ENCODE measurements at places on chromosomes 12 and 14.

DNA sequence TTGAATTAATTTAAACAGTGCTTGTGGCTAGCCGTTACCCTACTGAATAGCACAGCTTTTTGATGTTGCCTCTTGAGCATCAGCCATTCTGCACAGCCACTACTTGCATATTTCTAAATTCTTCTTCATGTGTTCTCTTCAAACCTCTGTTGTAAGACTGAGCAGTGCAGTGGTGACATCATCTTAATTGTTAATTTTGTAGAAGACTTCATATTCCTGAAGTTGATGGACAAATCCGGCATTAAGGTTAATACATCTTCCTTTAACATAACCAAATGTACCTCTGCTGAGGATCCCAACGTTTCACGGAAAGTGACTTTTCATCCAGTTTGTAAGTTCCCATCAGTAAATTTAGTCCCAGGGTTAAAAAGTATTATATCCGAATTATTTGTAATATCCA, 25.6 kb downstream of the SENP1 start:
- DNase-seq: no peak

DNA sequence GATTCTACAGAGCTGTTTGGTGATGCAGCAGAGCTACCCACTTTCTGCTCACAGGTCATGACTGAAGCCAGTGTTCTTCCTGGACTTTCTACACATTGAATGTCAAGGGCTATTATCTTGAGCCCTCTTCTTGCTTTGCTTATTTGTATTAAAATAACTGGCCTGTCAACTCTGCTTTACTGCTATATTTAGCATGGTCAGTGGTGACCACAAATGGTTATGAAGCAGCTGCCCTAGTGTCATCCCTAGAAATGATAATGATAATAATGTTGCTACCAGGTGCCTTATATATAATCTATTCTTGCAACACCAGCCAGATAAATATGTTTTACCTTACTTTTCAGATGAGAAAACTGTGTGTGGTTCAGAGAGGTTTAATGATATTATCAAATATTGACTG, 2.6 kb upstream of the LRRC10 start:
- no peak for DNase-seq

- no peak for DNase-seq
Observed at GRCh38 chr14:60596139-60596538, 53.1 kb downstream of the SIX1 start.

DNA sequence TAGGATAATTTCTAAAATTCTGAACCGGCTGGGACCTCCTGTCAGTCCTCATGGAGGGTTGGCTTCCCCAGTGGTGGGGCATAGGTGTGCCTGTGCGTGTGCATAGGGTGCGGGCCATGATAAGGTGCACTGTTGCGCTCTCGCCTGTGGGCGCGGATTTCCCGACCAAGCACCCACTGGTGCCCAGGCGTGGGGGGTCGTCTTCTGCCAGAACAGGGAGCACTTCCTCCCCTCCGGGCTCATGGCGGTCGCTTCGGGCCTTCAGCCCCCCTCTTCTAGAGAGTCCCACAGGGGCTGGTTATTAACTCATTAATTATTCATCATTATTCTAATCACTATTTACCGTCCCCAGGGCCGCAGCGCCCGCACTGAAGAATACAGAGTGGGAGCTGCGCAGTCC, 2.8 kb downstream of the C1QL4 start:
- no peak for DNase-seq

DNA sequence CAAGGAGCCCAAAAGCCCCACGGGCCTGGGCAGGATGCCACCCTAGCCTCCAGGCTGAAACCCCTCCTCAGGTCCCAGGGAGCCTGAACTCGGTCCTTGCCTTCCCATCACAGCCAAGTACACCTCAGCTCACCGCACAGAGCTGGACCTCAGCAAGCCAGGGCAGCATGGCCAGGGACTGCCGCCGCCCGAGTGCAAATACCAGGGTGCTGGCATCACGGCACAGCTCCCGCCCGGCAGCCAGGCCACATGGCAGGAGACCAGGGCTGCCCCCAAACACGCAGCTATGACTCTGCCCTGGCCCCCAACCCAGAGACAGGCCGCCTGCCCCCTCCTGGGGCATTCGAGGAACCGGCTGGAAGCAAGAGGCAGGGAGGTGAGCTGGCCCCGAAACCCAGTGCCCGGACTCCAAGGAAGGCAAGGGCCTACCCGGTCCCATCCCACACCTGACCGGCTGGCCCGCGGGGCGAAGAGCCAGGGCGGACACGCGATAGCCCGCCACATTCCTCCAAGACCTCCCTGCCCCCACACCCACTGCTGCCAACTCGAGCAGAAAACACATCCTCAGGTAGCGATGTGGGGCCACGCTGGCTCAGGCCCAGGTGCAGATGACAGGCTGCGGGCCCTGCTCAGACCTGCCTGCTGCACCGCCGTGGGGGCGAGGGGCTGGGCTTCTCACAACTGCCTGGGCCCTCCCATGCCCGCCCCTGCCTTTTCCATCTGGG, 2.7 kb downstream of the JAG2 start:
- no peak for DNase-seq

- no peak for DNase-seq
Observed at GRCh38 chr14:21120686-21121085, 19.8 kb downstream of the TMEM253 start.

DNA sequence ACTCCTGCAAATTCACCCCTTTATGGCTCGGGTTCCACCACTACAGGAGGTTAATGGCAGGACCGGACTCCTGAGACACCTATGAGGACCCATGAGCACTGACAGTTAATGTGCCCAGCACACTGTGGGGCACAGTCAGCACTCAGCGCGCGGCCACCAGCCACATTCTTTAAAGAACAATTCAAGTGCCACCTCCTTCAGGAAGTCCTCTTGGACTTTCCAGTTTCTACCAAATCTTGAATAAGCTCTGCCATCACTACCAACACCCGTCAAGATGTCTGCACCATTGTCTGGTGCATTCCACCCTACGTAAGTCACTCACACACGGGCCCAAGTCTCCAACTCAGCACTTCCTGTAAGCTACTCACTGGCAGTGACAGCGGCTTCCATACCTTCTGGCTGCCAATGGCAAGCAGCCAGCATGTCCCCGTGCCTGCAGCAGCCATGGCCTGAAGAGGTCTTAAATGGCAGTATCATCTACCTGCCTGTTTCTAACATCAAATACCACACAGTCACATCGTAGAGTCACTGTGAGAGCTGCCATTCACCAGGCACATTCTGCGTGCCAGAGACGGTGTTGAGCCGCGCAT, 48.5 kb downstream of the CDC42BPB start:
- no peak for DNase-seq

DNA sequence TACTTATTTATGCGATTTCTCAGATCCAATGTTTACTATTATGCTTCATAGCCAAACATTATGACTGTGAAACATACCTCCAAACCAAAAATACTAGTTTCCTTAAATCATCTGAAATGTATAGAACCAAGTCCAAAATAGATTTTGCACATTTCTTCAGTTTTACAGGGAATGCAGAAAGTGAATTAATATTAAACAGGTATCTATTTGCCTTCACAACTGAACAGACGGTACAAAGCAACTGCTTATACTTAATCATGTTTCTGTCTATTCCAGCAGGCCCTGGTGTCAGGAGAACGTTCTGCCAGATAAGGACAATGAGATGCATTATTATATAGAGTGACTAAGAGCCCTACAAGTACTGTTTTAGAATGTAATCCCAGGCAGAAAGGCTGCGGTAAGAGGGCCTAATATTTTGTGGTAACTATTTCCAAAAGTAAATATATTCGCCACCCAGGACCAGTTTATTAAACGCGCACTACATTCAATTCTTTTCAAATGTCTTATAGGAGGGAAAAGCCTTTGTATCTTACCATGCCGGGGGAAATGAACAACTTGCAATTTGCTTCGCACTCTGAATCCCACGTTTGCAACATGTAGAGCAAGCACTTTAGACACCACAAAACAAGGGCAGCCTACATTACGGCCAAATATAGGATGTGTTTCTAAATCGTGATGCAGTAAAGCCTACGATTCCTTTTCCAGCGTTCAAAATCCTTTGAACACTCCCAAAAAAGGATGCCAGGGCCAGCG, 1.5 kb downstream of the CORO1C start:
- no peak for DNase-seq

- no peak for DNase-seq
Observed at GRCh38 chr12:49811136-49811535, 17.1 kb downstream of the NCKAP5L start.

GRCh38 chr12:47785036-47785886, 12.2 kb downstream of the SLC48A1 start:
- DNase-seq: no peak

GRCh38 chr14:105346876-105347586, 32.5 kb downstream of the PACS2 start:
- DNase-seq: no peak

- no peak for DNase-seq
Observed at GRCh38 chr14:86712176-86712575, 1182.2 kb downstream of the FLRT2 start.

DNA sequence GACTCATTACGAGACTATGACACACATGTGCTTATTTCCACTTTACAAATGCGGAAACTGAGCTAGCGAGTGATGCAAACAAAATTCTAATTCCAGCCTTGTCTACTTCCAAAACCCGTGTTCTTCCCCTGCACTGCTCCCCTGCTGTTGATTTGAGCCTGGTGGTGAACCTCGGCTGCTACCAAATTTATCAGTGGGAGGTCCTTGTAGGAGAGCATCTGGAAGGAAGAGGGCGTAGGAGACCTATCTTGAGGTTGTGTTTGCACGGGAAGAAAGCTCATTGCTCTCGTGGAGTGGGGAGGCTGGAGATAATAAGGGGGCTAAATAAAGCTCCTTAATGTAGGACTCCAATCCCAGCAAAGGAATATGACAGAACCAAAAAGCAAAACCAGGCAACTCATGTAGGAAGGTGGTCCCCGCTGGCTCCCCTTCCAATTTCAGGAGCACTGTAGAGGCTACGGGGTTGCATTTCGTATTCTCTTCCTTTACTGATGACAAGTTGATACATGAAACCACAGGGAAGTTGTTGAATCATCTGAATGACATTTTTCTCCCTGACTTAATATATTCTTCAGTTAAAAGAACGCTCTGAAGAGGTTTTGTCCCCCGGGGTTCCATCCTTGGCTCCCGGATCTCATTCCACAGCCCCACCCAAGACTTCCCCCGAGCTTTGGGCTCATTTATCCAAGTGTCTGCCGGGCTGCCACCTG, 52.6 kb downstream of the FZD10 start:
- no peak for DNase-seq

- DNase-seq: no peak
Observed at GRCh38 chr12:114852976-114853529, 169.1 kb upstream of the TBX3 start.

GRCh38 chr14:36973806-36974442, 198.5 kb downstream of the SLC25A21 start:
- DNase-seq: no peak

- DNase-seq: no peak
Observed at GRCh38 chr14:77224212-77224611, 42.6 kb downstream of the TMEM63C start.

GRCh38 chr12:92486443-92487137, 216.2 kb upstream of the PLEKHG7 start:
- DNase-seq: no peak

DNA sequence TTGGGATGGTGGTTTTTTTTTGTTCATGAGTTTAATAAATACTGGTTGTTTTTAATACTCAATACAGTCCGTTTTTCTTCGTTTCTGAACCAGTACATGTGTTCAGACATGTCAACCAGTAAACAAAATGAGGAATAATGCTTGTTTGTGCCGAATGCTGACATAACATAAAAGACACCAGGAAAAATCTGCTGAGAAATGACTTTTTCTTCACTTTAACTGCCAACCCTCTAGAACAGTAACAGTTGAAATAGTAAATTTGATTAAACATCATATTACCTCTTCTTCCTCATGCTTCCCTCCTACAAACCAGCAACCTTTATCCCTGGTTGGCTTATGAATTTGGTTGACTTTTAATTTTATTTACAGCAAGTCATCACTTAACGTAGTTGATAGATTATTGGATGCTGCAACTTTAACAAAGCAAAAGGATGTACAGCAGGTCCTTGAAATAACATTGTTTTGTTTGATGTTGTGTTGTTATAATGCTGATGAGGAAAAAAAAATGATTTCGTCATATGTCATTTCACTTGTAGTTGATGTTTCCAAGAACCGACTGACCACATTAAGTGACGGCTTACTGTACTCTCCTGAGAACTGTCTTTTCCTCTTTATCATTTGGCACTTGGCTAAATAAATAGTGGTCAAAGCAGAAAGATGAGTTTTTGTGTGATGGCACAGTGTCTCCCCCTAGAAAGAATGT, 340.5 kb downstream of the TMTC2 start:
- DNase-seq: no peak

GRCh38 chr12:124655698-124656516, 88.5 kb upstream of the NCOR2 start:
- no peak for DNase-seq

- DNase-seq: no peak
Observed at GRCh38 chr14:55846826-55847446, 266.9 kb downstream of the KTN1 start.

DNA sequence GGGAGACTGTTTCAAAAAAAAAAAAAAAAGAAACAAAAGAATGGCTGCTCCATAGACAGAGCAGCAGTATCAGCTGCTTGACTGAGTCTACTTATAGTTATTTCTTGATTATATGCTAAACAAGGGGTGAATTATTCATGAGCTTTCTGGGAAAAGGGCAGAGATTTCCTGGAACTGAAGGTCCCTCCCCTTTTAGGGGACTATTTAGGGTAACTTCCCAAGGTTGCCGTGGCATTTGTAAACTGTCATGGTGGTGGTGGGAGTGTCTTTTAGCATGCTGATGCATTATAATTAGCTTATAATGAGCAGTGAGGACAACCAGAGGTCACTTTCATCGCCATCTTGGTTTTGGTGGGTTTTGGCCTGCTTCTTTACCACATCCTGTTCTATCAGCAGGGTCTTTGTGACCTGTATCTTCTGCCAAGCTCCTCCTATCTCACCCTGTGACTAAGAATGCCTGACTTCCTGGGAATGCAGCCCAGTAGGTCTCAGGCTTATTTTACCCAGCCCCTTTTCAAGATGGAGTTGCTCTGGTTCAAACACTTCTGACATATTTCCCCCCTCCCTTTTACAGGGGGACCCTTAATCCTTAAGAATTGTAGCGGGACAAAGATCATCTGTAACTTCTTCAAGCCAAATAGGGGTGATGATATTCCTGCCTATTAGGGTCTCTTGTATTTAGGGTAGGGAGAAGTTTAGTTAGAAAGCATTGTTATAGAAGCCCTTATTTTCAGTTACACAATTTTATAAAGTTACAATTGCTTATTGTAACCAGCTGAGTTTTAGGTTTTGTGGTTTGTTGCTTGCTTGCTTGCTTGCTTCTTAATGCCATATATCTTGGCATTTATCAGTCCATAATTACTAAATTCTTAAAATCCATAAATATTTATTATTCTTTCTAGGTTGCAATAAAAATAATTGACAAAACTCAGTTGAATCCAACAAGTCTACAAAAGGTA, 42.5 kb downstream of the MARK3 start:
- DNase-seq: no peak

GRCh38 chr12:113467142-113467501, 4.5 kb downstream of the LHX5 start:
- DNase-seq: no peak

- no peak for DNase-seq
Observed at GRCh38 chr14:104715416-104715815, 8.6 kb upstream of the ADSS1 start.
